ENCODE measurements at places on chromosomes 13 and 19.

DNA sequence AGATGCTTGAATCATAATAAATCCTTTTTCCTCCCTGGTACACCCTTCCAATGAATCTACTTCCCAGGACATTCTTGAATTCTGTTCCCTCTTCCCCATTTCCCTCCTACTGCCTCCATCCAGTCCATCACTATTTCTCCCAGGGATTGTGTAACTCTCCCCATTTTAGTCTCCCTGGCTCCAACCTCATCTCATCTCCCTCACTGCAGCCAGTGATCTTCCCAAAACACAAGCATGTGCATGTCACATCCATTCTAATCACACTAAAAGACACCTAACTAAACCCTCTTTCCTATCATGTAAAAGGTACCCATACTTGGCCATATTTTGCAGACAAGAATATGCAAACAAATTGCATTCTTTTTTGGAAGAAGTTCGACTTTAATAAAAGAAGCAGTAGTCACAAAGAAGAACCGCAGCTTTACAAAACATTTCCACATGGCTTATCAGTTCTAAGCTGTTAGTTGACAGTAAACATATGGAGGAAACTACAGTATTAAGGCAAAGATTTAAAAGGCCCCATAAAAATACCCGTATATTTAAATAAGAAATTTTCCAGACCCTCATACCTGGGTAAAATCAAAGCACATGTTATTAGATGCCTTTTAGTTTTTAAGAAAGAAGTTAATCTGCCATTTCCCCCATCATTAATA, 111.0 kb downstream of the KCTD12 start:
- no peak for DNase-seq

GRCh38 chr19:1133471-1133929, 29.7 kb downstream of the GPX4 start:
- peak; percentile 90 for DNase-seq

GRCh38 chr19:48745208-48745995, 1.3 kb downstream of the IZUMO1 start:
- DNase-seq = peak; percentile 21

DNA sequence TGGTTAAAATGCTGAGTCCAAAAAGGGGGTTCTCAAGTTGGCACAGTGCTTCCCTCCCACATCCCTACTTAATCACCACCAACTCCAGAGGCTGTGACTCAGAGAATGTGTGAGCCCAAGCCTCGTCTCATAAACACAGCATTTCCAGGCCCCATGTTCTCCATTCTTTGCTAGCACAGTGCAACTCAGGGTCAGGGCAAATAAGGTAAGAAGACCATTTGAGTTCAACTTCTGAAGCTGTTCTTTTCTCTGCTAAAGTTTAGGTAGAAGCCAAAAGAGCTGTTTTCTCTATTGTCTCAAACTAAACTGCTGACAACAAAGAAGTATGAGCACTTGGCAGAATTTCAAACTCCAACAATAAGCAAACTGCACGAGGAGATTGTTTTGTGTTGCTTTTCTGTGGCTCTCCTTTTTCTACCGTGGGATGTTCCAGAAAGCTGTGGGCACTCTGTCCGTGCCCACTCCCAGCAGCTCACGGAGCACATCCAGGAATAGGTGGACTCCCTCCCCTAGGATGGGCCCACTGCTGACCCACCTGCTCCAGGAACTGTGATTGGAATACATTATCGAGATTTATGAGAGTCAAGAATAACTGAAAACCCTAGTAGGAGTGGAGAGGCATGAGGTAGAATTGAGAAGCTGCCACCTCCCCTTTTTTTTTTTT, 494.3 kb downstream of the COG6 start:
- no peak for DNase-seq

DNA sequence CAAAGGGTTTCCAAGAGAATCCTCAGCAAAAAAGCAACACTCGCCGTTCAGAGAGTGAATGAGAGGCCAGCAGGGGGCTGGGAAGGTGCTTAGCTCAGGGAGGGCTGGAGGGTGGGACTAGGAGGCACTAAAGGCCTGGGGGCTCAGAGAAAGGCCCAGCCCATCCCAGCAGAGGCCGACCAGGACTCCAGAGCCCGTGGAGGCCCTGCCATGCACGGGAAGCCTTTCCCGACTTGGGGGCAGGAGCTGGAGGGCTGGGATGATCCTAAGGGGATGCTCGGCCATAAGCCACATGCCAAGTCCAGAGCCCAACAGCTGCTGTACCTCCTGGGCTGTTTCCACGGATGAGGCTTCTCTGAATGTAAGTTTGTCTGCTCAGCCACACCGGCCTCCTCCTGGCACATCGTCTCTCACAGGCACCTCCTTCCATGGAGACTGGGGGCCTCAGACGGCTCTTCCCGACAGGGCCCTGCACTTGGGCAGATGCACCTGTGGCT, 19.5 kb downstream of the RASA3 start:
- no peak for DNase-seq
